ENCODE measurements at places on chromosomes 11 and 22. TPM values are rescaled to one million over a fixed set of nuclear protein-coding genes. Genes with fewer than 3 reads are reported as not detected.

Gene APOA1
- total RNA-seq: not detected

Gene RAG2
- not detected for total RNA-seq

Gene OR5P2
- not detected for total RNA-seq

Gene MRGPRX3
- 0.13 TPM for total RNA-seq

Gene RIMBP3C
- under 0.01 TPM for total RNA-seq

Gene HEPN1
- not detected for total RNA-seq

Gene ADAMTS8
- not detected for total RNA-seq
